Left ventricle myocardium superior (tissue), 1 donor: ENCODE measurements at places on chromosomes 12 and 14. TPM values are rescaled to one million over a fixed set of nuclear protein-coding genes. Genes with fewer than 3 reads are reported as not detected.

DNA sequence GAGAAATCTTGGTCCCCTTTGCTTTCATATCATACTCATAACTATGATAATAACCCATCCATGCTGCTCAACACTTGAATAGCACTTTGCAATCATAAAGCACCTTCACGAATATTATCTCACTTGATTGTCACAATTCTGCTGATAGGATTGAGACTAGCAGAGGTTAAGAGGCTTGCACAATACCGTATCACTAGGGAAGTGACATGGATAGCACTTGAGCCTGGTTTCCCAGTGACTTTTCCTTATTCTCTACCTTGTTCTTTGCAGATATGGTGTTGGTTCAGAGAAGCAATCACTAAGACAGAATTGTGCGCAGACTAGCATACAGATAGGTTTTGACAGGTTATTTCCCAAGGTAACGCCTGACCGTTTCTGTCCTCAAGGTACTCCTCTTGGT is 186.6 kb upstream of the GZMB start:
- no peak for DNase-seq

Gene MLF2
- 158 TPM for total RNA-seq

GRCh38 chr14:24607635-24608514 is 1.6 kb downstream of the GZMH start:
- no peak for DNase-seq

DNA sequence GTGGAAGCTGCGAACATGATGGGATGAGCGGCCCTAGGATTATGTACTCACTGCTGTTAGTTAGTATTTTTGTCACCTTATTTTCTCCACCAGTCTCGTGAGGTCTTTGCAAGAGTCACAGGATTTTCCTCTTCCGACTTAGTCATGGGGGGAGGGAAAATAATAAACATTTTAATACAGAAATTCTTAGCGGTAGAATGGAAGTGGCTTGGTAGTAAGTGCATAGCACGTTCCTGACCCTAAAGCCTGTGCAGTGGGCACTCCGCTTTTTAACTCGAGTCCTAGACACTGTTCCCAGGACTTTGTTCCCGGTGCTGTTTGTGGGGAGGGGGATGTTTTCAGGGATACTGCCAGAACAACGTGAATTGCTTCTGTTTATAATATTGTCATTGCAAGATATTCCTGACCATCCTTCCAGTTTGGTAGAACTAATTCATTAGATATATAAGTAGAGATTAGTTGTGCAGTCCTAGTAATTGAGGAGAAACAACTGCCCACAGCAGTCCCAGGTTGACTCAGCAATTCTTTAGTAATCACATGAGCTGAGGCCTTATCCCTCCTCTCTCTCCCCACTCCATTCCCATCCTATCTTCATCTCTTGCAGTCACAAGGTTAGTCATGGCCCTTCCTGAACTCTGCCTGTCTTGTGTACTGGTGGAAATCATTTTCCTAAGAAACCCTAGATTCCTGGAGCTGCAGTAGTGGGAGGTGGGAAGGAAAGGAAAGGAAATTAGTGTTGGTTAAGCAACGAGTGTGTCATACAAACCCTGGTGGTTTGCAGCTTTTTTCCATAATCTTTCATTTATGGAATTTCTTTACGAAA is 799 bp downstream of the SLC38A6 start:
- DNase-seq: no peak

Gene SCN8A
- 0.22 TPM for total RNA-seq

DNA sequence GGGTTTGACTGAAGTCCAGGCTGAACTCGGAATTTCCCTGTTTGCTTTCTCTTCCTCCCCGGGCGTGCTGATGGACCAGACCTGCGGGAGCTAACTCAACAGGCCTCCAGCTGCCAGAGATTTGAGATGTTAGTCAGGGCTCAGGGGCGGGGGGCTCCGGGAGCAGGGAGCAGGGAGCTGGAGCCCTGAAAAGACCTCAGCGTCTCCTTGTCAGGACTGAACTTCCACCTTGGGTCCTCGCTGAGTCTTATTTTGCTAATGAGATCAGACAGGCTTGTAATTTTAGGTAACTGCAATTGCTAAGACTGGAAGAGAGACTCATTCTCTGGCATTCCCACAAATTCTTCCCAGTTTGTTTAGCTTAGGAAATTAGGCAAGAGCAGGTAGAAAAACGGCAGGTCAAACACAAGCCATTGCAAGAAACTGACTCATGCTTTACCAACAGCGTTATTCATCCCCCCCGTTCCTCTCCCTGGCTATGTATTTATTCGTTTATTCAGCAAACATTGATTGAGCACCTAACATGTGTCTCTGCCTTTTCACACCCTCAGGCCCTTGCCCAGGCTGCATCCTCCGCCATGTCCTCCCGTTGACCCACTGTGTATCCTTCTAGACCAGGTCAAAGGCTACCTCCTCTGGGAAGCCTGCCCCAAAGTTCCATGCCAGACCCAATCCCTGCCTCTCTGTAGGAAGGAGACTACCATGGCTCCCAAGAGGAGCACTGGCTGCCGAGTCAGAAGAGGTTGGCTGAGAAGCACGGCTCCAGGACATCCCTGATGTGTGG is 80.4 kb upstream of the DIO3 start:
- DNase-seq: no peak

- DNase-seq: no peak
Observed at GRCh38 chr12:18074001-18074400, 16.0 kb downstream of the RERGL start.

DNA sequence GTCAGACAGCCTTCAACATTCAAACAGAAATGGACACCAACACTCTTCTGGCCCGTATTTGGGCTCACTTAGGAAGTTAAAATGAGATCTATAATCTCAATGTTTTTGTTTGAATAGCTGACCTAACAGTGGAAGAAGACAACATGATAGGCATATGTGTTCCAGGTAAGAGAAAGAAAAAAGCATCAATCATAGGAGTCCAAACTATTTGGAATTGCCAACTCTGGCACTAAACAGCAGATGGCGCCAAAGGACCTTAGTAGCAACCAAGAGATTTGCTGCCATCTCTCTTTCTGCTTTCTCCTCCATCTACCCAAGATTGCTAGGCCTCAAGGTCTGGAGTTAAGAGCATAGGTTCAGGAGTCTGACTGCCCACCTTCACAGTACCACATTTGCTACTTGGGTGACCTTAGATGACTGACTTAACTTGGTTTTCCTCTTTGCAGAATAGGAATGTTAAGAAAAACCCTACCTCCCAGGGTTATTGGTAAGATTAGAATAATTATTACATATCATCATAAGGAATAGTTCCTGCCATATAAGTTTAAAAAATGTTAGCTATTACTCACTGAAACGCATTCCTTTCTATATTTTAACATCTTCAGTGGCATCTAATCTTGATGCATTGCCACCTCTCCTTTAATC is 30.2 kb downstream of the PEX5 start:
- peak; percentile 52 for DNase-seq

DNA sequence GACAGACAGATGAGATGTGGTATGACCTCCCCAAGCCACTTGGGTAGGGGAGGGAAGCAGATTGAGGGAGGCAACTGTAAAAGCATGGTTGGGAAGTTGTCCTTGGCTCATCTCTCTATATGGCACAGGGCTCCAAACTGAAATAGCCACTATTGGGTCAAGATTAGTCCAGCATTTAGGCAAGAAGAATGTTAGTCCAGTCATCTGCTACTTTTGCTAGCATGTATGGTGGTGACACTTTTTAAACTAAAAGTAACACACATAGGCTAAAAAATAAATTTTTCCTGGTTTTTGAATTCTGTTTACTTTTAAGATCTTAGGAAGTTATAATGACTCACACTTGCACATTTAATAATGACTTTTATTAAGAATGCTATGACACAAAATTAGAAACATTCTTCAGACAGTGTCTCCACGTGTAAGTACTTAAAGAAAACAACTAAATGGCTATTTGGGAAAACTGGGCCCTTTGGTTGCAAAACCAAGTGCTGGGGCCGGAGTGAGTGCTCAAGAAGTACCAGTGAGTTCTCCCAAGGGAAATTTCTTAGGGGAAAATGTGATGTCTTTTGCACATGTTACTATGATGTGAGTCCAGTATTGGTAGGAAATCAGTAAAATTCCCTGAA is 179.1 kb upstream of the HIF1A start:
- no peak for DNase-seq

DNA sequence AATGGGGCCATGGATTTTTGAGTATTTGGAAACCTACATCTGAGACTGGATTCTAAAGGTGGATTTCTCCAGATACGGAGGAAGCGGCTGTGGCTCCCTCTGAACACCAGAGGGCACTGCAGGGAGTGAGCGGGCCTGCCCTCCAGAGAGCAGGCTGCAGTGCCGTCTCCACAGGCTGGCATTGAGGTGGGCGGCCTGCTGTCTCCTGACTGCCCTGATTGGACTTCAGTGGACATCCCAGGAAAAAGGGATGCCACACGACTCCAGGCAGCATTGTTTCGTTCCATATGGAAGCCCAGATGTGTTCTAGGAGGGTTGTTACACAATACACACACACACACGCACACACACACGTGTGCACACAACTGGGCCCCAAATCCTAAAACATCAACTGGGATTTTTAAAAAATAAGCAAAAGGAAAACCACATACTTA is 20.9 kb upstream of the ANO2 start:
- peak; percentile 66 for DNase-seq

GRCh38 chr14:96501217-96501739 is 904 bp upstream of the PAPOLA start:
- DNase-seq: no peak
